Lung microvascular endothelial cell (primary cell): ENCODE measurements at places on chromosomes 3 and 15. TPM values are rescaled to one million over a fixed set of nuclear protein-coding genes. Genes with fewer than 3 reads are reported as not detected.
A peak's percentile ranks its signal among the peaks of the same experiment; 100 is the strongest.

DNA sequence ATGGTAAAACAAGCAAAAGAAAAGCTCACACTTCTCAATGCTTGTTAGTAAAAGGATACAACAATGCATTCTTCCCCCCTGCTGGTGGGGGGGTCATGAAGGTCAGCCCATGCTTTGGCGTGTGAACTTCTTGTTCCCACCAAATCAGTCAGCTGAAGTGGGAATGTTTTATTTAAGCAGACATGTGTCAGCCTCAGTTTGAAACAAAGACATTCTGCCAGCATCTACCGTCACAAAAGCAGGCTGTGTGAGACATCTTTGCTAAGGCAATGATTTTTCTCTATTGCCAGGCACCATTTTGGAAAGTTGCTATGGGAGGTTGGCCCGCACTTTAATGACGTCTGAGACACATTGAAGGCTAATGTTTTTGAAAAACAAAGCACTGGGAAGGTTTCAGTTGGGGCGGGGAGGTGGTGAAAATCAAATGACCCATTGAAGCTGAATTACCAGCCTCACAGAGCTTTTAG is 206.6 kb downstream of the TLE3 start:
- DNase-seq: no peak

DNA sequence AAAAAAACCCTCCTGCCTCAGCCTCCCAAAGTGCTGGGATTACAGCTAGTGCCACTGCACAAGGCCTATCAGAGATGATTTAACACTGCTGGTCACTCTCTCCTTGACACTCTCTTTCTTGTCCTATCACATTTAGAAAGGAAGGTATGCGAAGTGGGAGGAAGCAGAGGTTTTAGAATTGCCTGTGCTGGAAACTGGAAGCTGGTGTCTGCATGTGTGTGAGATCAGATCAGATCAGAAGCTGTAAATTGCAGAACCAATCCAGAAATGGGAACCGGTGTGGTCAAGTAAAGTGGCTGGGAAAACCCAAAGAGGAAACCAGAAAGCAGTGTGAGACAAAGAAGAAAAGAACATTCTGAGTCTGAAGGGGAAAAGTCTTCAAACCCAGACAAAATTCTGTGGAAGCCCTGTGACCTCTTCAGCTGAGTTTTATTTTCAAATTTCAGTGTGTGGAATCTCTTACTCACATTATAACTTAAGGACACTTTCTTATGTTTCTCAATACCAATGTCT is 2.8 kb downstream of the EFHB start:
- DNase-seq: no peak

IL20RB gene
- total RNA-seq: 0.22 and 0.79 TPM in 2 replicates

AGBL1 gene
- not detected in 2 replicates for total RNA-seq

DNA sequence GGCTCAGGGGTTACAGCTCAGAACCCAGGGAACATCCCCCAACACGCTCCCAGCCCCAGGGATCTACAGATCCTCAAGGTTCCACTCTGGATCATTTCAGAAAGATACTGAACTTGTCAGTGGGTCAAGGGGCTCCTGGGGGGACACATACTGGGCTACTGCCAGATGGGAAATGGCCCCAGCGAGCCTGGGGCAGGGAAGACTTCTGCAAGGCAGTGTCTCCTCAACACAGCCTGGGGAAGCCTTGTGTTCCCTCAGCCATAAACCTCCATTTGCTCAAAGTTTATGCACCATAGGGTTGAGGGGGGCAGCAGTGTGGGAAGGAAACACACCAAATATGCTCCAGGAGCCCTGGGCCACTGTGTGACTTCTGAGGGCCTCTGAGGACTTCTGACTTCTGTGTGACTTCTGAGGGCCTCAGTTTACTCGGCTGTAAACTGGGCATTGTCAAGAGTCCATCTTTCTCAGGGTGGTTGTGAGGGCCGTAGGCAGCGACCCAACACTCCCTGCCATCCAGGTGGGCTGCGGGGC is 58.4 kb downstream of the IQSEC1 start:
- DNase-seq: no peak

DNA sequence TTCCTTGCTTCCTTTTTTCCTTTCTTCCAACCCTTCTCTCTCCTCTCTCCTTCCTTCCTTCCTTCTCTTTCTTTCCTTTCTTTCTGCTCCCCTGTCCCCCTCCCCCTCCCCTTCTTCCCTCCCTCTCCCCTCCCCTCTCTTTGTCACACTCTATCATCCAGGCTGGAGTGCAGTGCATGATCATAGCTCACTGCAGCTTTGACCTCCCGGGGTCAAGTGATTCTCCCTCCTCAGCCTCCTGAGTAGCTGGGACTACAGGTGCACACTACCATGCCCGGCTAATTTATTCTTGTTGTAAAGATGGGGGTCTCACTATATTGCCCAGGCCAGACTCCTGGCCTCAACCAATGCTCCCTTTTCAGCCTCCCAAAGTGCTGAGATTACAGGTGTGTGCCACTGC is 18.7 kb downstream of the NFKBIZ start:
- DNase-seq: no peak

DNA sequence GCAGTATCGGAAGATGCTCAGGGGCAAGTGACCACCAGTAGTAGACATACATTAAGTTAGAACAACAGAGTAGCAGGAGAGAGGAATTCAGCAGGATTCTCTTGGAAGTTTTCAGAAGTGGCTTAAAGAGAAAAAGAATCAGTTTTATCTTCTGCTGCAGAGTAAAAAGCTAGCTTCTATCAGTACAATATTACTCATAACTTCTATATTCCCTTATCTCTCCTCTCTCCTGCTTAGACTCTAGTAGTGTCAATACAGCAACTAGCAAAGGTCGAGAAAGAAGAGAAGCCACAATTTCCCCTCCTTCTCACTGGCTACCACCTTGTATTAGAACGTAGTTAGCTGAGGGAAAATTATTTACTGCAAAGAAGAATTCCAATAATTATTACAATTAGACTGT is 539.7 kb downstream of the DIPK2A start:
- DNase-seq: no peak

GRCh38 chr3:47429476-47430270 is 46.1 kb downstream of the SCAP start:
- DNase-seq: no peak

CLRN1 gene
- not detected in 2 replicates for total RNA-seq

GRCh38 chr15:85125056-85125661 is 143.5 kb downstream of the PDE8A start:
- no peak for DNase-seq

TERC gene
- total RNA-seq: 118 and 137 TPM in 2 replicates

DNA sequence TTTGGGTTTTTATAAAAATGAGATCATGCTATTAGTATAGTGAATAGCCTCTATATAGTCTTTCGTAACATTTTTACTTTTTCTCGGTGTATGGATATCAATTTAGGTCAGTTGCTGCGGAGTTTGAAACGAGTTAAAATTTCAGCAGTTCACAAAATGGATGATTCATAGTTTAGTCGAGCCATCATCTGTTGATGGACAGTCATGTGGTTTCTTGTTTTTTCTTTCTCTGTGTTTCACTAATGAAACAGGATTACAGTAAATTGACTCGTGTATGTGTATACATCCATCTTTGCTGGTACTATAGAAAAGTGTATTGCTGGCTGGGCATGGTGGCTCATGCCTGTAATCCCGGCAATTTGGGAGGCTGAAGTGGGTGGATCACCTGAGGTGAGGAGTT is 106.8 kb downstream of the IGF1R start:
- no peak for DNase-seq

ARRDC4 gene
- total RNA-seq: 0.79 and 0.87 TPM in 2 replicates

GRCh38 chr3:114639171-114639570 is 345.3 kb downstream of the TIGIT start:
- DNase-seq: no peak

RTP1 gene
- total RNA-seq: not detected in 2 replicates

DNA sequence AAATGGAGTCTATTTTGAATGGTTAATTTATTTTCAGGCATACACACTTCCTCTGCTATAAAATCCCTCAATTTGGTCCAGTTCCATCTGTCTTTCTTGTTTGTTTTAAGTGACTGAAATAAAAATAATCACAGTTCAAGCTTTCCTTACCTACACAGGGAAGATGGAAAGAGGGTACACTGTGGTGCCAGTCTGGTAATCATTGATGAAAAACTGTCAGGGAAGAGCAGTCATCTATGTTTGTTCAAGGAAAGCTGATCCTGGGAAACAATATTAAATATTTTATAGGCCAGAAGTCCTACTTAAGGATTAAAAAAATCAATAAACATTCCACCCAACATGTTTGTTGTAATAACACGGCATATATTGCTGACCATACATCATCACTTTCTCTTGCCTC is 115.2 kb upstream of the KCNMB2 start:
- DNase-seq: no peak

GRCh38 chr3:191262650-191263049 is 63.6 kb downstream of the OSTN start:
- DNase-seq: no peak

GPR62 gene
- not detected in 2 replicates for total RNA-seq

DNA sequence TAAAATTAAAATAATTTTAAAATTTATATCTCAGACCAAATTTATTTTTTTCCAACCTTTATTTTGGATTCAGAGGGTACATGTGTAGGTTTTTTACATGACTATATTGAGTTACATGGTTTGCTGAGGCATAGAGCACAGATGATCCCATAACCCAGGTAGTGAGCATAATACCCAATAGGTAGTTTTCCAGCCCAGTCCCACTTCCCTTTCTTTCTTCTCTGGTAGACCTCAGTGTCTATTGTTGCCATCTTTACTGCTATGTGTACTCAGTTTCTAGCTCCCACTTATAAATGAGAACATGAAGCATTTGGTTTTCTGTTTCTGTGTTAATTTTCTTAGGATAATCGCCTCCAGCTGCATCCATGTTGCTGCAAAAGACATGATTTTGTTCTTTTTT is 338.1 kb downstream of the EFHB start:
- DNase-seq: no peak

- DNase-seq: no peak
These were observed 93.7 kb downstream of the NFKBIZ start for GRCh38 chr3:101943029-101943428.

- DNase-seq: no peak
These were observed 46.3 kb upstream of the C2CD4B start for GRCh38 chr15:62211348-62211747.

CCDC39 gene
- total RNA-seq: not detected in 2 replicates

PLAAT1 gene
- 0.20 and 0.44 TPM in 2 replicates for total RNA-seq

ZCWPW2 gene
- under 0.01 and 0.20 TPM in 2 replicates for total RNA-seq

PDZRN3 gene
- total RNA-seq: under 0.01 TPM in 1 of 2 replicates, not detected in the other

GRCh38 chr3:43770426-43771103 is 79.8 kb downstream of the ABHD5 start:
- DNase-seq: peak; percentile 45

ZNF385D gene
- 0.22 and 1.8 TPM in 2 replicates for total RNA-seq

GRCh38 chr3:86180696-86181095 is 810.3 kb downstream of the VGLL3 start:
- no peak for DNase-seq

DNA sequence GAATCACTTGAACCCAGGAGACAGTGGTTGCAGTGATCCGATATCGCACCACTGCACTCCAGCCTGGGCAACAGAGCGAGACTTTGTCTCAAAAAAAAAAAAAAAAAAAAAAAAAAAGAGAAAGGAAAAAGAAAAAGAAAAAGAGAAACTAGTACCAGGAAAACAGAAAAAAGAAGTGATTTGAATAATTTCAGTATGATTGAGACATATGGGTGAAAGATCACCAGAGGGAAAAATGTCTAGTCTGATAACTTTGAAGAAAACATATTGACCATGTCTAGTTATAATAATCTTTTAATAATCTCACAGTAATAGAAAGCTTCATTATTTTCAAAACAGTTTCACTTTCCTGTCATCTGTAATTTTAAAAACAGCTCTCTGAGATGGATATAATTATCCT is 16.4 kb downstream of the TGFBR2 start:
- no peak for DNase-seq

ANKRD63 gene
- total RNA-seq: not detected in 2 replicates

DNA sequence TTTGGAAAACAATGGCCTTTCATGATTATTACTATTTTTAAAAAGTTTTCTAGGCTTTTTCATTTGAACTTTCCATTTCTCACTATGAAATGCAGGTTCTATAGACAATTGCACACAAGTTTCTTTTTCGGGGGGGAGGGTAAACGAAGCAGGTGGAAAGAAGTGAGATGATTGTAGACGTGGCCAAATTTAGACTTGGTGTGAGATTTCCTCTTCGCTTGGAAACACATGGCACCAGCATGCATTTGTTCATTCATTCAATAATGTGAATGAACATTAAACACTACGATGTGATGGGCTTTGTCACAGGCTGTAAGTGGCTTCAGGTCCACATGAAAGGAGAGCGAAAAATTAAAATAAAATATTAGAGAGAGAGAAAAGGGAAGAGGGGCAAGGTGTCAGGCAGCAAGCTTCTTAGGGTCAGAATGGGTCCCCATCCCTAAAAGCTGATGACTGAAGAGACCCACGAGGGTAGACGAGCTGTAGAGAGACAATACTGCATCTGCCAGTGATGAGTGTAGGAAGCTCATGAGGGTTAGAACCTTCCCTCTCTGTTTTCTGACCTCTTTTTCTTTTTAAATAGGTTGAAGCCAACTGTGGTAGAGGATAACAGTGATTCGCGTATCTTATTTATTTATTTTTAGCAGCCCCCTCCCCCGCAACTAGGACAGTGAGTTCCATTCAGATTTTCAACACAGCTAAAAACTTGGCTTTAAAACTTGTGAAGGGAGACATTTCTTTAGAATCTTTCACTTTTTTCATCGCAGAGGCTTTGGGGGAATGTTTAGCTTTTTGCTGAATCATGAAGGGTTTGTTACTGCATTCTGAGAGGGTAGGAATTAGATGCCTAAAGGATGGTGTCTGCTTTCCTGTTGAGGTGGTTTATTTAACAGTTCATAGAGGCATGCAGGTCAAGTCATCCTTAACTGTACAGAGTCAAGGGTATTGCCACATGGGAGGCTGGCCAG is 36.2 kb downstream of the GAP43 start:
- no peak for DNase-seq

DNA sequence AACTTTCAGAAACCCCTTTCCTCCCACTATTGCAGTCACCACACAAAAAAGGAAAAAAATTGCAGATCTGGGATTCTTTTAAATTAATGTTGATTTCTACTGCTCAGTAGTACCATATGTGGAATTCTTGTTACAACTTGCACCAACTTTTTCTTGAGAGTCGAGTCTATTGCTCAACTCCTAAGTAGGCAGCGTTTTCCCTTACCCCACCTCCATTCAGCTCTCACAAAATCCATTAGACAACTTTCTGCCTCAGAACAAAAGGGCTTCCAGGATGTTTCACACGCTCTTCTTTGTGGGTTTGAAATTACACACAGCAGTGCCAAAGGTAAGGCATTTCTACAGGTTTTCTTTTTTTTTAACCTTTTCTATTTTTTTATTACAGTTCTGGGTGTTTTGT is 179.5 kb downstream of the ANXA2 start:
- DNase-seq: no peak

MUC20 gene
- under 0.01 TPM in 2 replicates for total RNA-seq

STRIT1 gene
- not detected in 2 replicates for total RNA-seq

- DNase-seq: no peak
These were observed 8.4 kb downstream of the MELTF start for GRCh38 chr3:197021231-197021630.

DNA sequence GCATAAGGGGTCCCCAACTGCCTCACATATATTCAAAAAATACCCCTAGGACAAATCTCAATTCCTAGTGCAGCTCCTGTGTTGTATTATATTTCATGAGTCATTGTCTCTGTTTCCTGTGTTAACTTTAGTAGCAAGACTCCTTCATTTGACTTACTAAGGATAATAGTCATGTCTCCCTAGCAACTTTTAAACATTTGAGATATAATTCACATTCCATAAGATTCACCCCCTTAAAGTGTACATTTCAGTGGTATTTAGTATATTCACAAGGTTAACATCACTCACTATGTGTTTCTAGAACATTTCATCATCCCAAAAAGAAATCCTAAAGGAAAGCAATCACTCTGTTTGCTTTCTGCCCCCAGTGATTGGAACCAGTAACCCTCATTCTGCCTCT is 121.3 kb upstream of the WNT7A start:
- no peak for DNase-seq

- DNase-seq: no peak
These were observed 15.4 kb downstream of the CHRD start for GRCh38 chr3:184395320-184395660.
